Left ventricle myocardium inferior (tissue), 1 donor: ENCODE measurements at places on chromosomes 7 and 10. TPM values are rescaled to one million over a fixed set of nuclear protein-coding genes. Genes with fewer than 3 reads are reported as not detected.

Gene SLC18A2
- 0.05 TPM for total RNA-seq

Gene NPY4R2
- not detected for total RNA-seq

Gene ADAMTS14
- total RNA-seq = 0.47 TPM

Gene COL17A1
- total RNA-seq = not detected

Gene ATOH7
- not detected for total RNA-seq
